CD4-positive, alpha-beta T cell treated with Interleukin-21 for 1 hour (primary cell): ENCODE measurements at places on chromosomes 11 and 22.

DNA sequence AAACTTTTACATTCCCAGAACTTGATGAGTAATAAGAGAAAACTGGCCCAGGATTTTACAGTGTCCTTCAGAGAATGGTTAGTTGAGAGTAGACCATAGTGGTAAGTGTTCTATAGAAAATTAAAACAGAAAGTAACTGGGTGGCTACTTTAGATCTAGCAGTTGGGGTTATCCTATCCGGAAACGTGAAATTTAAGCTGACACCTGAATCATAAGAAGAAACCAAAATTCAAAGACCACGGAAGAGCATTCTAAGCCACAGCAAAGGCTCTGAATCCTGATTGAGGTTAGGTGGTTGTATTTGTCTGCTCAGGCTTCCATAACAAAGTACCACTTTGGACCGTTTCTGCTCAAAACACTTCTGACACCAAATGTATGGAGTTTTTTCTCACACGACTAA, 34.0 kb downstream of the TTC17 start:
- DNase-seq, result peak; percentile 4

DNA sequence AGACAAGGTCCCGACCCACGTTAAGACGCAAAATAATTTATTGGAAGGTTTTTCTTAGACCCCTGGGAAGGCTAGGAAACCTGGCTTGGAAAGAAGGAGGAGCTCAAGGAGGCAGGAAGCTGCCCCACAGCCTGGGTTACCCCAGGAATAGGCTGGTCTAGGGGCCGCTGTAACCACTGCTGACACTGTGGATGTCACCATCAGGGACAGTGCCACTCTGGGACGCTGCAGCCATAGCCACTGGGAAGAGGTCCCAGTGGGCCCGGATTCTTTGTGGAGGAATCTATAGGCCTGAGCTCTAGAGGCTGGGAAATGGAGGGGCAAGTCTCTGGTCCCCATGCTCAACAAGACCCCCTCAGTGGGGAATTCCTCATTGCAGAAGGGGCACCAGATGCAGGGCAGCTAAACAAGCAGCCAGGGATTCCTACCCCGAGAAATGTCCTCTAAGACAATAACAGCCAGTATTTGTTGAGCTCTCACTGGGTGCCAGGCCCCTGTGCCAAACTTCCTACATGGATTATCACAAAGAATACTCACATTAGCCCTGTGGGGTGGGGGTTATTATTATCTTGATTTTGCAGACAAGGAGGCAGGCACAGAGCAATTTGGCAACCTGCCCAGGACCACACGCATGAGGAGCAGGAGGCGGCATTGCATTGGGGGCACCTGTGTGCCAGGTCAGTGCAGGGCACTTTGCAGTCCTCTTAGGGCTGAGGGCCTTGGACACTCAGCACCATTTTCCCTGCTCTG, 19.5 kb upstream of the CHKA start:
- DNase-seq, result no peak

- no peak for DNase-seq
Observed at GRCh38 chr11:73157101-73158010, 15.2 kb upstream of the FCHSD2 start.

GRCh38 chr11:130947058-130947457, 30.8 kb upstream of the SNX19 start:
- DNase-seq, result no peak

DNA sequence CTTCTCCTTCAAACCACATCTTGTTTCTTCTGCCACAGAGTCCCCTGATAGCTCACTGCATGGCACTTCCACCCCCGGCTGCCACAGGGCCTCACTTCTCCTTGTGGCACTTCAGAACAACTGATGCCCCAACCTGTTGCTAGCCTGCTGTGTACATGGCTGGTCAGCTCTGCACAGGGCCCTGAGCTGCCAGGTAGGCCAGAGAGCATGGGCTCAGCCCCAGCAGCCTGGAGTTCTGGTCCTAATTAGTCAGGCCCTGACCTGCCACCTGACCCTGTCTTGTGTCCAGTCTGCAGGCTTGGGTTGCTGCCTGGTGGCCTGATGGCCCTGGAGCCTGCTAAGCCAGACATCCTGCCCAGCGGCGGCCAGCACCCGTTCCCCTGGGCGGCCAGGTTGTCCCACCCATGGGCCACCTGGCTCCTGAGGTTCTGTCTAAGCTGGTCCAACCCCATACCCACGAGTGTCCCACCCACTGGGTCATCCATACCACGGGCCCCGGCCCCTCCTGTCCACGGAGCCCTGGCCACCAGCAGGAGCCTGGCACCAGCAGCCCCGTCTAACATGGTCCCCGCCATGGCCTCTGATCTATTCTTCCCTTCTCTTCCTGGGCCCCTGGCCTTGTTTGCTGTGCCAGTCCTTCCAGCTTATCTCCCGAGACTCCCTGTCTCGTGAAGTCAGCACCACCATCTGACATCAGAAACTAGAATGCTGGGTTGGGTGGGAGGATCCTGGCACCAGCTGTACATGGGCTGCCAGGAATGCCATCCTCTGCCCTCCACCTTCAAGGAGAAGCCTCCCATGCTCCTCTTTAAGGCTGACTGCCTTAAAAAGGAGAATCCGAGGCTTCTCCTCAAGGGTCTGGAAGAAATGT, 3.1 kb upstream of the CERK start:
- no peak for DNase-seq

GRCh38 chr11:46451759-46452158, 60.2 kb upstream of the CHRM4 start:
- no peak for DNase-seq

DNA sequence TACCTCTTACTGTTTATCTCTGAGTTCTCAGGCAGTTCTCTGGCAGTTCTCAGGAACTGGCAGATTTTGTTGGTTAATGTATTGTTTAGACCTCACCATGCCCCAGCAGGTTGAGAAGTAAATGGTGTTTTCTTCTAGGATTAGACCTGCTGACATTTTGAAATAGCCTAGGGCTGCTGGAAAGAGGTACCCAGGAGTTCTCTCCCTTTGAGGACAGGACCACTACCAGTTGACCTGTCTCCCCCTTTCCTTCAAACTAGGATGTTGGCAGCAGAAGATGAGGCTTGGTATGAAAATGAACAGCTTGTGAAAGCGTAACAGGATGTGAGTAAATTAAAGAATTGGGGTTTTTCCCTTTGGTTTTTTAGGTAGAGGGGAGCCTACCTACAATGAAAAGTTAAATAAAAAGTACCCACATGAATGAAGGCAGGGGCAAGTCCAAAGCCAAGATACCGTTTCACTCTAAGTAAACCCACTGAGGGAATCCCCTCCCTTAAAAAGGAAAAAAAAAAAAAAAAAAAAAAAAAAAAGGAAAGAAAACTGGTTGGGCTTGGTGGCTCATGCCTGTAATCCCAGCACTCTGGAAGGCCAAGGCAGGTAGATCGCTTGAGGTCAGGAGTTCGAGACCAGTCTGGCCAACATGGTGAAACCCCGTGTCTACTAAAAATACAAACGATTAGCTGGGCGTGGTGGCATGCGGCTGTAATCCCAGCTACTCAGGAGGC, 96.2 kb downstream of the PDHX start:
- peak; percentile 77 for DNase-seq

DNA sequence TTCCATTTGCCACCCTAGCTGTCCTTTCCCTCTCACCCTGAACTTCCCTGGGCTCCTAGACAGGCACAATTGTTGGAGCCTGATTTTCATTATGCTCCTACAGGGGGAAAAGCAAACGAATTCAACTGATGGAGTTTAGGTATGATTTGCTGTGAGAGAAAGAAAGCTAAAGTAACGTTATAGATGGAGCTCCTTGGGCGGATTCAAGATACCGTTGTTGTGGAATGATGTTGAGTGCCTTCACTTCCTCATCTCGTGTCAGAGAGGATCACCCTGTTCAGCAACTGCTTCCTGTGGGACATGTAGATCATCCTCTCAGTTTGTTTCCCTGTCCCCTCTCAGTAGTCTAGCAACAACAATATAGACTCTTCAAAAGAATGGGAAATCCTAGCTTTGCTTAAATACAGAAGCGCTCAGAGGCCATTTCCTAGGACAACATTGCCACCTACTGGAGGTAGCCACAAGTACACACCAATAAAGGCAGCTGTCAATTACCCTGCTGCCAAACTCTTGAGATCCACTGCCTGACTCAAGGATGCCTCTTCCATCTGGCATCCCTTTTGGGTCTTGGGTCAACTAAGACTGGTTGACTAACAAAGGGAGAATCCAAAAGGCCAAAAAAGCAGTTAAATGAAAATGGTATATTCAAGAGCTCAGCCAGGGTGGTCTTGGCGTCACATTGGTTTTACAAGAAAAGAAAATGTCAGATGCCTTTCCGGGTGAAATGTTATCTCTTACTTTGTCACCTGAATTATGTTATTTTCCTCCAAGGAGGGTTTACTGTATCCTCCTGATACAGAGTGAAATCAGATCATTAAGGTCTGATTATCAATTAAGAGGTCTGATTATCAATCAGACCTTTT, 13.5 kb upstream of the DTX4 start:
- peak; percentile 78 for DNase-seq

DNA sequence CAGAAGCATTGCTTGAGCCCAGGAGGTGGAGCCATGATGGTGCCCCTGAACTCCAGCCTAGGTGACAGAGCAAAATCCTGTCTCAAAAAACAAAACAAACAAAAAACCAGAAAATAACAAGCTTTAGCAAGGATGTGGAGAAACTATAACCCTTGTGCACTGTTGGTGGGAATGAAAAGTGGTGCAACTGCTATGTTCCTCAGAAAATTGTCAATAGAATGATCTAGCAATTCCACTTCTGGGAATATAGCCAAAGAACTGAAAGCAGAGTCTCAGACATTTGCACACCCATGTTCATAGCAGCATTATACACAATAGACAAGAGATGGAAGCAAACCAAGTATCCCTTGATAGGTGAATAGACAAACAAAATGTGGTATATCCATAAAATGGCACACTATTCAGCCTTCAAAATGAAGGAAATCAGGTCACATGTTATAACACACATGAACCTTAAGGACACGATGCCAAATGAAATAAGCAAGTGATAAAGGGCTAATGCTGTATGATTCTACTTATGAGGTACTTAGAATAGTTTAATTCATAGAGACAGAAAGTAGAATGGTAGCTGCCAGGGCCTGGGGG, 15.9 kb downstream of the KLHL22 start:
- DNase-seq, result no peak

- DNase-seq, result no peak
Observed at GRCh38 chr11:69437876-69438205, 43.6 kb upstream of the LINC01488 start.

DNA sequence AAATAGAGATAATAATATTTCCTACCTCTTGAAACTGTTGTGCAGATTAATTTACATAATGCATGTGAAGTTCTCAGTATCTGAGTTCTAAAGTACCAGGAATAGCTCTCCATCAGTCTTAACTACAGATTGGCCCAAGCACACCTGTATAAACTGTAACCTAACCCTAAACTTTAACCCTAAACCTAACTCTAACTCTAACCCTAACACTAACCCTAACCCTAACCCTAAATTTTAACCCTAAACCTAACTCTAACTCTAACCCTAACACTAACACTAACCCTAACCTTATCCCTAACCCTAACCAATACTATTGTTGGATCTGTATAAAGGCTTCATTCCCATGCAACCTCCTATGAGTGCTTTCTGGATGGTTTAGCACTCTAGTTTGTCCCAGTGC, 1445.9 kb upstream of the TENM4 start:
- no peak for DNase-seq

DNA sequence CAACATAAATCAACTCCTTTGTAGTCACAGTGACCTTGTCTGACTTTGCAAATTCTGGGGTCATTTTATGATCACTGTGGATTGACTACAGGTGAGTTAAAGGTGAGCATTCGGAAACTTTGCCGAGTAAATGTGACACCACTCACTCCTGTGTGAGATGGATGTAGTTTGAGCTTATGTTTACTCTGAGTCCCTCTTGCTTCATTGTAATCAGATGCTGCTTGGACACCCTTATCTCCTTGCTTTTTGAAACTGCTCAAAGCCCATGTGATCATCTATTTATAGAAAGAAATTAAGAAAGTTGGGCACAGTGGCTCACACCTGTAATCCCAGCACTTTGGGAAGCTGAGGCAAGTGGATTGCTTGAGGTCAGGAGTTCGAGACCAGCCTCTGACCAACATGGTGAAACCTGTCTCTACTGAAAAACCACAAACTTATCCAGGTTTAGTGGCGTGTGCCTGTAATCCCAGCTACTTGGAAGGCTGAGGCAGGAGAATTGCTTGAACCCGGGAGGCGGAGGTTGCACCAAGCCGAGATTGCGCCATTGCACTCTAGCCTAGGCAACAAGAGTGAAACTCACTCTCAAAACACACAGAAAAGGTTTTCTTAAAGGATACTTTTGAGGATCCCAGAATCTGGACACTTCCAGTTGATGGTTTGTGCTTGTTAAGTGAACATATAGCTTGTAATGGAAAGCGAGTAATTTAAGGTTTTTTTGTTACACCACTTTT, 7.2 kb downstream of the FAM118A start:
- DNase-seq, result no peak

- peak; percentile 77 for DNase-seq
Observed at GRCh38 chr11:75280227-75280701, 39.7 kb downstream of the TPBGL start.

- no peak for DNase-seq
Observed at GRCh38 chr11:9385327-9385899, 961 bp downstream of the IPO7 start.

GRCh38 chr11:79227767-79228755, 212.8 kb downstream of the TENM4 start:
- DNase-seq, result no peak

DNA sequence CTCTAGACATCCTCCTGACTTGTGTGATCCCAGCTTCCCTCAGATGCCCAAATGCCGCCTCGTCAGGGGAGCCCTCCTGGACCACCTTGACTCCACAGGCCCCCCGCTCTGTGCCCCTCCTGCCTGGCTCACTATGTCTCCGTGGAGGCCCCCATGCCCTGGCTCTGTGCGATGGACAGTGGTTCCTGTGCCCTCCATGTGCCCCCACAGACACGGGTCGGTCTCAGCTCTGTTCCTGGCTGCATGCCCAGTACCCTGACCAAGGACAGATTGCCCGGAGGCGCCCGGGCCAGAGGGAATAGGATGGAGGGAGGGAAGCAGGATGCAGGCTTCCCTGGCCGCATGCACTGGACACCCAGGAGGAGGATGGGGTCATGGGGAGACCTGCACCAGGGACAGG, 1274.6 kb downstream of the BRD1 start:
- DNase-seq, result no peak

- no peak for DNase-seq
Observed at GRCh38 chr22:38700270-38700788, 414 bp downstream of the JOSD1 start.

DNA sequence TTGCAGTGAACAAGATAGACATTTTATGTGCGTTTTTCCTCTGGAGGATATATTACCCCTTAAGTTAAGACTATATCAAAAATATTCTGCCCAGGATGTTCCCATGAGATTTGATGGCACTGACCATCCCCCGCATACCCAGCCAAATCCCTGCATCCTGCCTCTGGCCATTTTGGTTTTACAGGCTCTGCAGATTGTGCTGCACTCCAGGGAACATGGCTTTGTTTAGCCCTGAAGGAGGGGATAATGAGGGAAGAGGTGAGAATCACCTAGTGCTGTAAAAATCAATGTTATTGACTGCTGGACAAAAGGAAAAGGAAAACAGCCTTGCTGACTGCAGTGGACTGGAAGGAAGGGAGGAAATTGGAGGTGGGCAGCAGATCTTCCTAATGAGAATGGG, 717.4 kb downstream of the DLG2 start:
- no peak for DNase-seq

GRCh38 chr11:105149477-105149876, 9.9 kb upstream of the CARD18 start:
- DNase-seq, result no peak

GRCh38 chr11:113240790-113241635, 73.4 kb upstream of the TTC12 start:
- DNase-seq, result no peak

GRCh38 chr11:113448316-113448677, 26.9 kb downstream of the DRD2 start:
- DNase-seq, result no peak

GRCh38 chr22:32745996-32746322, 55.5 kb upstream of the TIMP3 start:
- DNase-seq, result no peak
